ENCODE measurements at places on chromosomes 12 and 14.

DNA sequence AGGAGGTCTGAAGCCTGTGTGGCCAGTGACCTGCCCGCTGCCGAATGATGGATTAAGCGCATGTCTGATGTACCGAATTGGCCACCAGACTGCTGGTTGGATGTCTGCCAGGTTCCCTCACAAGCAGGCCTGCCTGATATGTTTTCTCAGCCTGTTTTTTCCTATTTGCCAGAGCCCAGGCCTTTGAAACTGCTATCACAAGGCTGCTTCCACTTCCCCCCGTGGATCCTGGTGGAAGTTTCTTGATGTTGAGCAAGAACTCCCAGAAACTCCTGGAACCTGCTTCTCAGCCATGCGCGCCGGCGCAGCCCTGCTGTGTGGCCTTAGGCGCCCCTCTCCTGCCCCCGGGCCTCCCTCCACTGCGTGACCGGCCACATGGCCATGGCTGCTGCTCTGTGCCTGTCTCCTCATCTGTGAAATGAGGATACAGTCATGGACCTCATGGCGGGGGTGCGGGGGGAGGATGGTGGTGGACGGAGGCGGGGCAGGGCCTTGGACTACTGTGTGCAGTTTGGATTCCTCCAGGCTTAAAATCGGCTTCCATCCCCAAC, 56.6 kb downstream of the CALM1 start:
- DNase-seq, result no peak

DNA sequence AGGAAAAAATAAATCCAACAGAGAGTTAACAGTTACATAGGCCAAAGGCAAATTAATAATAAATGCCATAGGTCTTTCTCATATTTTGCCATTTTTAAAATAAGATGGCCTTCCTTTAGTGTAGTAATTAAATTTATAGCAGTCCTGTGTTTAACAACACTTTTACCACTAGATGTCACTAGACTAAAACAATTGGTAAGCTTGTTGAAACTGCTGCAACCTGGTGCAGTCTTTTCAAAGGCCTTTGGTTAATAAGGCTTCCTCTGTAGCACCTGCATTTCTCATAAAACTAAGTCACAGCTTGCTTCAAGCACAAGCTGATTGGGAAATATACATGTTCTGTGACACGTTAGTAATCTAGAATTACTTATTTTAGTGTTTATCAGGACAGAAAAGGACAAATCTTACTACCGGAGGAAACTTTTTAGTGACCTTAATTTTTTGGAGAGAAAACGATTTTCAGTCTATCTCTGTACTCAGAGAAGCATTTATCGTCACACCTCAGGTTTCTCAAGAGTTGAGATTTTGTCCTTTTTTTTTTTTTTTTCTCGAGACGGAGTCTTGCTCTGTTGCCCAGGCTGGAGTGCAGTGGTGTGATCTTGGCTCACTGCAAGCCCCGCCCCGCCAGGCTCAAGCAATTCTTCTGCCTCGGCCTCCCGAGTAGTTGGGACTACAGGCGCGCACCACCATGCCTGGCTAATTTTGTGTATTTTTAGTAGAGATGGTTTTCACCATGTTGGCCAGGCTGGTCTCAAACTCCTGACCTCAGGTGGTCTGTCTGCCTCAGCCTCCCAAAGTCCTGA, 20.0 kb downstream of the BORCS5 start:
- DNase-seq, result peak; percentile 84

- DNase-seq, result no peak
These were observed 209.9 kb upstream of the HMGA2 start for GRCh38 chr12:65614259-65614889.

- no peak for DNase-seq
These were observed 101.7 kb downstream of the BICD1 start for GRCh38 chr12:32208355-32208754.

DNA sequence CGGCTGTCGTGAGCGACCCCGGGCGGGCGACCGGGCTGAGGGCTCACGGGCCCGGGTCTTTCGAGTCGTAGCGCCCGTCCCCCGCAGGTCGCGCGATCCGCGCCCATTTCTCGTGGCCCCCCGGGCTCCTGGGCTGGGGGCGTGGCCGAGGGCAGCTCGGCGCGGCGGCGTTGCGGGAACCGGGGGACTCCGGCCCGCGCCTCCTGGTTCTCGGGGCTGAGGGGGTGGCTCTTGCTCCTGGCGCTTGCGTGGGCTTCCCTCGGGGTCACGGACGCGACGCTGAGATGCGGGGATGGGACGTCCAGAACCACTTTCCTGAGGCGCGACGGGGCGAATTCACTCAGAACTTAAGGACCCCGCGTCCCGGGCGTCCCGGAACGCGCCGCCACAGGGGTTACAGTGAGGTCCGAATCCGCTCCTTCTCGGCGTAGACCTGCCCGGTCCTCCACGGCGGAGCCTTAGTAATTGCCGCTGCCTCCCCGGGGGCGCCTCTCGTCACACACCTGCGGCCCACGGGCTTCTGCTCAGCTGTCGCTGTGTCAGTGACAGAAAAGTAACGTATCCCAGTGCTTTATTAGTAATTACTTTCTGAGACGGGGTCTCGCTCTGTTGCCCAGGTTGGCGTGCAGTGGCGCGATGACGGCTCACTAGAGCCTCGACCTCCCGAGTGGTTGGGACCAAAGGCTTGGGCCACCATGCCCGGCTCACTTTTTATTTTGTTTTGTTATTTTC, 606 bp downstream of the EP400 start:
- DNase-seq, result peak; percentile 48

- DNase-seq, result no peak
These were observed 2.3 kb downstream of the PAPLN start for GRCh38 chr14:73239393-73240241.

DNA sequence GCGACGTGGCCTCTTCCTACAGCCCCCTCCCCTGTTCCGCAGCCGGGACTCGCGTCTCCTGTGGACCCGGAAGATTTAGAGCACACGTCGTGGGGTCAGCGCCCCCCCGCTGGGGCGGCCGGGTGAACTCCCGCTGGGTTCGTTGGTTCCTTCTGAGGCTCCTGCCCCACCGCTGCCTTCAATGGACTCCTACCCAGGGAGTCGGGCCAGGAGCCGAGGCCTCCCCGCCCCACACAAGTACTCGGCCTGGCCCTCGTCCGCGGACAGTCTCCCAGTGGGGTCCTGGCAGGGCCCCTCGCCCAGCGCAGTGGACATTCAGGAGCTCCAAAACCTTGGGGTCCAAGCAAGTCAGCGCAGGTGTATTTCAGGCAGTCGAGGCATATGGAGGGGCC, 1.2 kb downstream of the MMP17 start:
- DNase-seq, result no peak

DNA sequence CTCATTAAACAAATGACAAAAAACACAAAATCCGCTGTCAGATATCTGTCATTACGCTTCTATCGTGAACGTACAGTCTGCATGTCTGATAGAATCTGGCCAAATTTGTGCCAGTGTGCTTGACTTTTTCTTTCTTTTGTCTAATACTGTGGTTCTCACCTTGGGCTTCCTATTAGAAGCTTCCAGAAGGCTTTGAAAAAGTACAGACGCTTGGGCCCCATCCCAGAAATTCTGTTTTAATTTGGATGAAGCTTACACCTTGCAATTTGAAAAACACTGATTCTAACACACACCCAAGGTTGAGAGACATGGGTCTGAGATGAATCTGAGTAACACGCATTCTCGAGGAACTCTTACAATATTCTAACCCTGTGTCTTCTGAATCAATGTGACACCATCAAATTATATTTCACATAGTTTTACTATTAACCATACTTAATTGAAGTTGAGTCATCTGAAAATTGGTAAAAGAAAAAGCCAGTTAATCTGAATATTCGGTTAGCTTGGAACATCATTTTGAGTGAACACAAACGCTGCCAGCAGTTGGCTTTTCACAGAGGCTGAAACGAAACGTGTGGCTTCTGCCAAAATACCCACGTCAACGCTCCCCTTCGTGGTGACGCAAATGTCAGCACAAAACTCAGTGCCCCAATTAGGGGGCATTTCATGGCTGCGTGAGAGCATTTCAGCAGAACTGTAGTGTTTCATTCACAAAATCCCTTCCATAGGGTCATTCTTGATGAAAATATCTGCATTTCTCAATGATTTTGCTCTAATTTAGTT, 420.5 kb downstream of the TMEM132D start:
- DNase-seq, result no peak

- DNase-seq, result peak; percentile 31
These were observed 1172.5 kb downstream of the BCL11B start for GRCh38 chr14:98099527-98099926.
